Testis (tissue), 5 donors: ENCODE measurements at places on chromosomes 1 and 21.

DNA sequence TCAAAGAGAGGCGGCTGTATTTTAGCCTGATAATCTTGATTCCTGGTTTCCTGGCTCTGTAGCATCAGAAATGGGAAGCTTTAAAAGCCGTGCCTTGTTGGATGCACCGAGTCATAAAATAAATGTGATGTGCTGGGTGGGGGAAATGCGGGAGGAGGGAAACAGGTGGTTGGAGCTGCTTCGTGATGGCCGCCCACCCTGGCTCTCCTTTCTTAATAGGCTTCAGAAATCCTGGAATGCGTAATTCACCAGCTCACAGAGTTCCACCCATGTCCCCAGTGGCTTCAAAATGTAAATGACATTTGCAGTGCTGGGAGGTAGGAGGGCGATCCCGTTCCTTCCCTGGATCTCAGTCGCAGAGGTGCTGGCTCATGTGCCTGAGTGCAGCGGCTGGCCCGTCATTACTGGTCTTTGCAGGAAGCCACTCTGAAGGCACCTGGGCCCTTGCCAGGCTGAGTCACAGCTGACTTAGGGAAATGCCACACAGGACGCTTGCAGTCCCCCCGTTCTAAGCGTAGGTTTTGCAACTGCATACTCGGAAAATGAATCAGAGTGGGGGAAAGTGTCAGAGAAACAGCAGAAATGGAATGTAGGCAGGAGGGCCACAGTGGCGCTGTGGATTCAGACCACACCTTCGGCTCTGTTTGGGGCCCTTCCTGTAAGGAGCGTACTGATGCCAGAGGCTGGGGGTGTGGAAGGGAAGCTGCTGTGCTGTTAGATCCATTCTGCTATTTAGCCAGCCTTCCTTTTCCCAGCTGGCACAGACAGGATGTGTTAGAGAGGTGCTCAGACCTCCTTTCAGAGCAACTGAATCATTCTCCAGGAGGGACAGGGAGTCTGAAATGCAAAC lies 37.6 kb downstream of the GALNT2 start:
- peak; percentile 93 for DNase-seq

- DNase-seq, result no peak
Measured at GRCh38 chr1:211933946-211934714, 101.2 kb downstream of the INTS7 start.

DNA sequence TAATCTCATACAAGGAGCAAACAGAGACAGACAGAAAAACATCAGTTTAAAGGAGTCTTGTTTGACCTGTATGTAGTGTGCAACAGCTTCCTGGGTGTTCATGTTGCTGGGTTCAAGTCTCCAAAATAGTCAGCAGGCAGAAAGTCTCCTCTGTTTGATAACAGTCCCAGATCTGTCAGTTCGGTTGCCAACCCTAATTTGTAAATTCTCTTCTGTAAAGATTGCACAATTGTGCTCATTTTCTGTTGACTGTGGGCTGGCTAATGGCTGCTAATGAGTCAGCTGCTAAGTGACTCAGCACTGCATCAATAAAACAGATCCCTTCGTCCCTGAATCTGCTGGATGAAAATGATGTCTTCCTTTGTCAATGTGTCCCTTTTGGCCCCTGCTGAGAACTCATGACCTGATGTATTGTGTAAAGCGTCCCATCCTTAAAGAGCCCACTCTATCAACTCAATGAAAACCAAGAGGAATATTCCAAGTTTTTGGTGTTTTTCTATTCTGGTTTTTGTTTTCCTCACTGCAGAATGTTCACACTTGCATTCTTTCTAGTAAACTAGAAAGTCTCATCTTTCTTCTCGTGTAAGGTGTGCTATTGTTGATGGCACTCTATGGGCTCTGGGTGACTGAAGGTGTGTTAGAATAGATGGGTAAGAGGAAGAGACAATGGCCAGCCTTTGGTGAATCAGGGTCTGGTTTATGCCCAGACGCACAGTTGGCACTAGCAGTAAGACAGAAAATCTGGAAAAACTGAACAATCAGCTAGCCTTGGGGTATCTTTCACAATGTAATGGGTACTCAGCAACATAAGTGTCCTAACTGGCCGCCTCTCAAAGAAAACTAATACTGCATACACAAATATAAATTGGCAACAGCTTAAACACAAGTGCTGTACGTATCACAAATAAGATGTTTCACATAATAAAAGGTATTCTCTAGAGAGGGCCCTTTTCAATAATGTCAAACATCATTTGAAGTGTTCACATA lies 75.1 kb upstream of the SIPA1L2 start:
- DNase-seq, result peak; percentile 43

GRCh38 chr1:109164538-109164937 lies 49.2 kb upstream of the SARS1 start:
- no peak for DNase-seq

DNA sequence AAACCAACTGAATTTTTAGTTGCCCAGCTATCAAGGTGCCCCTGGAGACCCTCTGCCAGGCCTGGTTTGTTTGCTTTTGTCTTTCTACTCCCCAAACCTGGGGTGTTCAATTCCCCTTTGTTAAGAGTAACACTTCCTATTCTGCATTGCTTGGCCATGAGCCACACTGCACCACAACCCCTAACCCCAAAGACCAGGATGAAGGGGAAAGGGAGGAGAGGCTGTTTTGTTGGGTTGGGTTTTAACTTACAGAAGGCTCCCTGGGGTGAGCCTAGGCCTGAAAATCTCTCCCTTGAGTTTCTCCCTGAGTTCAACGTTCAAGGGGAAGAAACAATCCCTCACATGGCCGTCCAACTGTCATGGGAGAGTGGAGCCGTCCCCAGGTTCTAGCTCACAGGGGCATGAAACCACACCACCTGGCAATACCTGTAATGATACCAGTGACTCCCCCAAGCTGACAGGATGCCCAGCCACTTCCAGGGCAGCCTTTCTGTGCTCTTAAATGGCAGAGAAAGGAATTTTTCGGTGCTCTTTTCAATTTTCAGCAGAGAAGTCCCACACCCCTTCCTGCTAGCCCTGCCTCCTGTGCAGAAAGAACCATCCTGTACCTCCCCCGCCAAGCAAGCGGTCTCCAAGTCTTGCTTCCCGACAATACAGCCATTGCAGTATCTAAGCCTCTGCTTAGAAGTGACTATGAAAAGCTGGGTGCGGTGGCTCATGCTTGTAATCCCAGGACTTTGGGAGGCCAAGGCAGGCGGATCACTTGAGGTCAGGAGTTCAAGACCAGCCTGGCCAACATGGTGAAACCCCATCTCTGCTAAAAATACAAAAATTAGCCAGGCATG lies 14.9 kb downstream of the SLC45A3 start:
- no peak for DNase-seq

DNA sequence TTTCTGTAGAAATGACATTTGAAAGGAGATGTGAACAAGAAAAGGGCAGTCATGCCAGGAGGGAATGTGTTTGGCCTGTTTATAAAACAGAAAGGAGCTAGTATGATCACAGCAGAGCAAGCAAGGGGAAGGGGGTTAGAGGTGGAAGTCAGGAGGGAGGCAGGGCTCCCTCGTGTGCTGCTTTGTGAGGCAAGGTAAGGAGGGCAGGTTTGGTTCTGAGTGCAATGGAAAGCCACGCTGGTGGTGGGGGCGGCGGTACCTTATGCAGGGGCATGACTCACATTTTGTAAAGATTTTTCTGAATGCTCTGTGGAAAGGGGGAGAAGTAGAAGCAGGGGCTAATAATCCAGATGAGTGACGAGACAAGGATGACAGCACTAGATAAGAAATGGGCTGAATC lies 197.5 kb upstream of the C8B start:
- DNase-seq, result no peak

DNA sequence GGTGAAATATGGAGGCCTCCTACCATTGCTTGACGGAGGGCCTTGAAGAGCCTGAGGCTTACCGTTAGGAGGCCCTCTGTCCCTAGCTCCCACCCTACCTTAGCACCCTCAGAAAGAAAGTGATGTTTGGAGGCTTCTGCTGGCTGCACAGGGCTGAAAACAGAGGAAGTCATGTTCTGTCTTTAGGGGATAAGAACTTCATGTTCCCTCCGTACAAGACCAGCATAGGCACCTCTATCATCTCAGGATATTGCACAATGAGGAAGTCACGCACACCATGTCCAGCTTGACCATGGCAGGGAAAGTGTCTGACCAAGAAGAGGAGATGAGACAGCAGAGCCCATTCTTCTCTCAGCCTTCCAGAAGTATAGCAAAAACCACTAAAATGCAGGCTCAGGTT lies 13.8 kb downstream of the ADORA3 start:
- peak; percentile 35 for DNase-seq

- no peak for DNase-seq
Measured at GRCh38 chr1:108533351-108534083, 26.4 kb upstream of the EEIG2 start.

- DNase-seq, result no peak
Measured at GRCh38 chr1:207298186-207298585, 23.3 kb upstream of the CD55 start.

DNA sequence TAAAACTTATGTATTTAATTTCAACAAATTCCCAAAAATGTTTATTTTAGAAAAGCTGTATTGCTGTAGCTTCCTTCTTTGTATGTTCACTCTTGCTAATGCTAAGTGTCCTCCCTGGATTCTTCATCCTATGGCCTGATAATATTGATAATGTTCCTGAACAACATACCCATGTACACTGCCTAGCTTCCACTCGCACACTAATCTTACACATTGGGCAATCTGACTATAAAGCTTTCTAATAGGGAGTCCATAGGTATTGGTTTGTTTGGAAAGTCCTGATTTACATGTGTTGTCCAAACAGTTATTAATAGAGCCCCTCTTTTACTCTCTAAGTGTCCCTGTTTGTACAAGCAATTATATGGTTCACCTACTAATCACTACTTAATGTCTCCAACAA lies 783 bp downstream of the F13B start:
- DNase-seq, result no peak

DNA sequence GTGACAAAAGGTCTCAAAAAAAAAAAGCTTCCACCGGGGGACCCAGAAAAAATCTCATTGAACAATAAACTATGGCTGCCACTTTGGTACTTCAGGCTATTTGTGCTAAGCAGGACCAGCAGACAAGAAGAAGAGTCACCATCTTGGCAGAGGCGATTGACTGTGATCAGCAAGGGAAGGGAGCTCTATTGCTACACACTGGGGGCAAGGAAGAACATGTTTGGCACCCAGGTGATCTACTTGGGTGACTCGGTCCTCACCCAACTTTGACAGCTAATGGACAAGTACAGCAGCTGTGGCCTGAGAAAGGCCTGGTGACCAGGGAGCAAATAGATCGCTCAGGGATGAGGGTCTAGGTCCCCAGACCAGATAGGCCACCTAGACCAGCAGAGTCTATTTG lies 53.4 kb upstream of the SRP9 start:
- DNase-seq, result no peak

DNA sequence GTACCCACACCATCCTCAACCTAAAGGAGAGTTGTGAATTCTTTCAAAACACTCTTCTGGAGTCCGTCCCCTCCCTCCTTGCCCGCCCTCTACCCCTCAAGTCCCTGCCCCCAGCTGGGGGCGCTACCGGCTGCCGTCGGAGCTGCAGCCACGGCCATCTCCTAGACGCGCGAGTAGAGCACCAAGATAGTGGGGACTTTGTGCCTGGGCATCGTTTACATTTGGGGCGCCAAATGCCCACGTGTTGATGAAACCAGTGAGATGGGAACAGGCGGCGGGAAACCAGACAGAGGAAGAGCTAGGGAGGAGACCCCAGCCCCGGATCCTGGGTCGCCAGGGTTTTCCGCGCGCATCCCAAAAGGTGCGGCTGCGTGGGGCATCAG lies 638 bp upstream of the OLIG2 start:
- no peak for DNase-seq

DNA sequence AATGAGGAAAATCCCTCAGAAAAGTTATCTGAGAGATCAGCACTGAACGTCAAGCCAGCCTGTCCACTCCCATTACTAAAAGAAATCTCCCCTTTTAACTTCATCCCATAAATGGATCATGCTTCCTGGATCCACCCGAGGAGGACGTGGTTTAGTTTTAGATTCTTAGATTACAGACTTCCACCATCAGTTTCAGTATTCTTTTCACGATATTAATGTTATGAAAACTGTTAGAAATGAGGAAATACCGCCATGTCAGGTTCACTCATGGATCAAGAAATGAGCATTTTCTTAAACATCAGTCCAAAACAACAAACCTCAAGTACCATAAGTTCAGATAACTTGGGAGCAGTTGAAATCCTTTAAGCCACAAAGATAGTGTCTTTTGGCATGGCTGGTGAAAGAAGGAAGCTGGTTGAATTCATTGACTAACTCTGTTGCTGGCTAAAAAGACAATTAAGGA lies 49.8 kb downstream of the NFIA start:
- DNase-seq, result no peak

GRCh38 chr21:34990842-34991241 lies 58.3 kb downstream of the RUNX1 start:
- no peak for DNase-seq

- no peak for DNase-seq
Measured at GRCh38 chr1:241113557-241113956, 243.4 kb downstream of the RGS7 start.

GRCh38 chr1:162029157-162029556 lies 5.5 kb upstream of the OLFML2B start:
- no peak for DNase-seq

DNA sequence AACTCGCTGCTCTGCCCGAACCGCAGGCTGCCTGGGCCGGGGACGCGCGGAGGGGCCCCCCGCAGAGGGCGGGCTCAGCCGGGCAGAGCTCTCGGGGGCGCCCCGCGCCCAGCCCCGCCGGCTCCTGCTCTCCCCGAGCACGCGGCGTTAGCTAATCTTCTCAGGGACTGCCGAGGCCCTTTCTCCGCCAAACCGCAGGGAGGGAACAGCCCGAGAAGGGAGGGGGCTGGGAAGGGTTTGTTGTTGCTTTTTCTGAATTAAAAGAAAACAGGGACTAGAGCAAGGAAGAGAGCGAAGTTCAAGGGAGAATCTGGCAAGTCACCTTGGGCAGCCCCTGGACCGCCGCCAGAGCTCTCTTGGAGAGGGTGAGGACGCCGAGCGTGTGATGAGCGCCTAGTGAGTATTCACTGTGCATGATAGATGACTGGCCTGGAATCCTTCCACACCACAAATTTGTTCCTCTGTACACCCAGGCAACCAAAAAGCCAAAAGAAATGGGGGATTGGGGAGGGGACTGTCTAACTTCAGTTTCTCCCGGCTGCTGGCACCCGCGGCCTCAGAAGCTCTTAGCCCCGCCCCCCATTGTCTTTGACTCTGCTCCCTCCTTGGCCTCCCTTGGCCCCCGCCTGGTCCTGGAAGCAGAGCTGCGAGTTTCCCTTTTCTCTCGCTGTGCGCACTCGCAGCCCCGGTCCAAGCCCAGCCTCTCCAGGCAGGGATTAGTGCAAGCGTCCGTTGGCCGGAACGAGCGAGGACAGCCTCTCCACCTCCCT lies 19.7 kb upstream of the LMX1A start:
- DNase-seq, result peak; percentile 91

DNA sequence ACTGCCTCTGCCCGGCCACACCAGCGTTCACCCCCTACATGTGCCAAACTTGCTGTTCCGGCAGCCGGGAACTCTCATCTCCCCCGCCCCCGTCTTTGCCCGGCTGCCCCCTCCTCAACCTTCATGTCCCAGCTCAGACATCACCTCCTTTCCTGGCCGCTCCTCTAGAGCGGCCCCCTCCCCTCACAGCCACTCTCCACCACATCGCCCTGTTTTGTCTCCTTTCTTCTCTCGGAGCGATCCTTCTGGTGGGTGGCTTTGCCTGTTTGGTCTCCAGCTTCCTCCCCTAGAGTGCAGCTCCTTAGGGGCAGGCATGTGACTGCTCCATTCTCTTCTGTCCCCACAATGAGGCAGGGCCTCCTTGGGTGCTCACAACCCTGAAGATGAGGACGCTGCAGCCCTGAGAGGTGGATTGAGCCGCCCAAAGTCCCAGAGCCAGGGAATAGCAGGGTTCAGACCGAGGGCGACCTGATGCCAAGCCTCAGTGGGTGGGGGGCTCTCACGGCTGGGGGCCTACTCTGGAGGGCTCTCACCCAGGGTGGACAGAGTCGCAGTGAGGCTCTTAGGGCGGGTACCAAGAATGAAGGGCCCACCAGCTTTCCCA lies 44.9 kb upstream of the ECE1 start:
- no peak for DNase-seq
